ENCODE measurements at places on chromosomes 4 and X. TPM values are rescaled to one million over a fixed set of nuclear protein-coding genes. Genes with fewer than 3 reads are reported as not detected.

DNA sequence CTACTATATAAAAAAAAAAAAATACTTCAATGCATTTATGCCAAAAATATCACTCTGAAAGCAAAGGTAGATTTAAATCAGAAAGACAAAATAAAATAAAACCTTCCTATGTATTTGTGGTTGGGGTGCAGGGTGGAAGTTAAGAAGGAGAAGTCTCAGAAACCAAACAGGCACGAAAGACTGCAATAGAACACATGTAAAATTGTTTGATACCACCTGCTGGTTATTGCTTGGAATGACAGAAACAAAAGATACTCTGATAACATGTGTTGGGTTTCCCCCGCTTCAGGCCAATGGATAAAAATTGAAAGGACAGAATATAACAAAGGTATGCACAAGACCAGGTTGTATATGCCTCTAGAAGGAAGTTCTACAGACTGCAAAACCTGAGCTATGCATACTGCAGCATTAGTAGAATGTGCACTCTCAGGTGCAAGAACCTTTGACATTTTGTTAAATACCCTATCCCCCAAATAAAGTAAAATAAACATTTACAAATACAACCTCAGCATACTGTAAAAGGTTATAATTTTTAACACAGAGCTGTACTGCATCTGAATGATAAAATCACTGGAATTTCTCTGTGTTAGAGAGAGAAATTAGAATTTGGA is 118.8 kb downstream of the GABRA2 start:
- no peaks in the 10 kb centered on the region for H3K36me3 ChIP-seq
- H3K27me3 ChIP-seq = no peaks in the 10 kb centered on the region
- H3K4me3 ChIP-seq = no peak overlapping the region
- DNase-seq = peak; percentile 59
- H3K27ac ChIP-seq = no peak overlapping the region

- H3K27ac ChIP-seq = no peak overlapping the region
- no peaks in the 10 kb centered on the region for H3K27me3 ChIP-seq
- no peak for DNase-seq
- H3K4me1 ChIP-seq = peaks cover 4% of the 10 kb centered on the region
These were observed 67.3 kb downstream of the NAT8L start for GRCh38 chr4:2126309-2127043.

DNA sequence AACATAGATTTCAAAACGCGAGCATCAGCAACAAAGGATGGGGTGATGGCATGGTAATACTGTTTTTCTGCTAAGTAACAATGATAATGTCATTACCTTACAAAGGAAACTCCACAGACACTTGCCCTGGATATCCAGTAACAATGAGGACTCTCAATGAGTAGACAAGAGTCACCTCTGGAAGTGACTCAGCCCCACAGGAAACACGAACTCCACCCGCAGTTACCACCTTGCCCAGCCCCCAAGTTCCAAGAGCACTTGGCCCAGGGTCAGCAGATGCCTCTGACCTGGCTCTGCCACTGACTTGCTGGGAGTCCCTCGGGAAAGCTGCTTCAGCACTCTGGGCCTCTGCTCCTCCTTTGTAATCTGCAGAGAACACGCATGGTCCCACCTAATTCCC is 110.3 kb upstream of the MAP3K15 start:
- H3K4me3 ChIP-seq = no peak overlapping the region
- H3K4me1 ChIP-seq = peaks cover 13% of the 10 kb centered on the region
- DNase-seq = peak; percentile 52
- H3K27me3 ChIP-seq = peaks cover 32% of the 10 kb centered on the region
- peak overlapping the region; percentile 66 for H3K27ac ChIP-seq

DNA sequence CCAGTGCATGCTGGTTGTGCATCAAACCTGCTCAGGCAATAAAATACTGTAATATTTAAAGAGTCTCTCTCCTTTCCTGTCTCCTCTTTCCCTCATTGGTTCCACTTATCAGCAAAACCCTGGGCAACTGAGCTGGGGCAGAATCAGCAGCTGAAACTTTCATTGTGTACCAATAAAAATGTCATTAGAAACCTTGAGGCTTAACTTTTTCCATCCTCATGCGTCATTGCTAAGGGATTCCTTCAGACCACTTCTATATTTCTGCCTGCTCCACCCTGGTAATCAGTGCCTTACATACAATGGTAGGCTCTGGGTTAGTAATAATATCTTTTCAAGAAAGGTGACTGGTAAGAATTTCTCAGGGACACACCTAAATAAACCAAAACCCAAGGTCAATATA is 880.3 kb downstream of the RPA4 start:
- DNase-seq = no peak
- no peak overlapping the region for H3K4me3 ChIP-seq
- H3K27ac ChIP-seq = no peak overlapping the region
- H3K27me3 ChIP-seq = peaks cover 37% of the 10 kb centered on the region

- peaks cover 5% of the 10 kb centered on the region for H3K4me1 ChIP-seq
- peaks cover 25% of the 10 kb centered on the region for H3K27me3 ChIP-seq
- peak; percentile 48 for DNase-seq
- H3K4me3 ChIP-seq = no peak overlapping the region
- H3K27ac ChIP-seq = no peak overlapping the region
These were observed 26.9 kb downstream of the XK start for GRCh38 chrX:37712458-37712857.

GRCh38 chrX:38837389-38837788 is 36.1 kb downstream of the MID1IP1 start:
- DNase-seq = no peak
- no peak overlapping the region for H3K4me3 ChIP-seq
- peaks cover 31% of the 10 kb centered on the region for H3K27me3 ChIP-seq
- no peaks in the 10 kb centered on the region for H3K4me1 ChIP-seq
- H3K36me3 ChIP-seq = no peaks in the 10 kb centered on the region

- no peak overlapping the region for H3K27ac ChIP-seq
- no peaks in the 10 kb centered on the region for H3K36me3 ChIP-seq
- no peaks in the 10 kb centered on the region for H3K4me1 ChIP-seq
These were observed 33.7 kb downstream of the TKTL1 start for GRCh38 chrX:154329294-154329693.

GRCh38 chr4:154164931-154165839 is 326.4 kb downstream of the DCHS2 start:
- DNase-seq = peak; percentile 93
- no peaks in the 10 kb centered on the region for H3K36me3 ChIP-seq
- no peaks in the 10 kb centered on the region for H3K27me3 ChIP-seq
- peaks cover 36% of the 10 kb centered on the region for H3K4me1 ChIP-seq
- peak overlapping the region; percentile 84 for H3K27ac ChIP-seq

DNA sequence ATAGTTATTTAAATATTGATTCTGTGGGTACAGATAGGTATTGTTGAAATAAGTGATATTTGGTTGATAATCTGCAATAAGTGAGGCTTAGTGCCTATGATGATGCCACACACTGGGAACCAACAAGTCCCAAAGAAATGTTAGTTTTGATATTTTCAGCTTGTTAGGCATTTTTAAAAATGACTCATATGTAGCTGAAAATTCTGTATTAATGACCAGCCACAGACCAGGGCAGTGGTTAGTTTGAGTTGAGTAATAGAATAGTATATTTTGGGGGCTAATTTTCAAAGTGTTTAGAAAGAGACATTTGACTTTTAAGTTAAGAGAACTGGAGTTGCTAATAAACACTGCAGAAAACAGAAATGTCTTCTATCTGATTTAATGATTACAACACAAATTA is 9.4 kb downstream of the INTU start:
- H3K27me3 ChIP-seq = no peaks in the 10 kb centered on the region
- no peak for DNase-seq
- no peaks in the 10 kb centered on the region for H3K4me1 ChIP-seq
- H3K4me3 ChIP-seq = no peak overlapping the region
- peaks cover 10% of the 10 kb centered on the region for H3K36me3 ChIP-seq

DNA sequence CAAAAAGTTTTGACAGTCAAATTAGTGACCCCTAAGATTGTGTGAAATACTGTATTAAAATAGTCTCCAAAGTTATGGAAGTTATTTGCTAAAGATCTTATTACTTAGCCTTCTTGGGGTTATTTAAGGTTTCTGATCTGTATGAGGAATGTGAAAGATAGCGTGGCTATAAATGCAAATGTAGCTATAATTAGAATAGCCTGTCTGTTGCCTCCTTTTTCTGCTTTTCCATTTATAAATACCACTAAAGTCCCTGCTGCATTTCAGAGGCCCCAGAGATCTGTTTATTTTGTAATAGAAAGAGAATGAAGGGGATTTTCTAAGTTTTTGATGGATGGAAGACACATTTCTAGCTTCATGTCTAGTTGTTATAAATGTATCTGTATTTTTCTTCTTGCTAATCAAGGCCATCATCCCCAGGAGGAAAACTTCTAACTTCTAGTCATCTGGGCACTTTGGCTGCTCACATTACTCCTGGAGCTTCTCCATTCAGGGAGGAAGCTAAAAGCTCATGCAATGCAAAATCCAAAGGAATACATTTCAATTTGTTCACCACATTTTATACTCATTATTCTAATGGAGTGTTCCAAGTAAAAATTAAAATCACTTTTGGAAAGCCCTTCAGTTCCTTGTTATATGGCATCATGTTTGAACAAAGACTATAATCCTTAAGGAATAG is 73.9 kb downstream of the INTS12 start:
- no peaks in the 10 kb centered on the region for H3K27me3 ChIP-seq
- DNase-seq = no peak
- no peak overlapping the region for H3K27ac ChIP-seq
- peaks cover 14% of the 10 kb centered on the region for H3K4me1 ChIP-seq

DNA sequence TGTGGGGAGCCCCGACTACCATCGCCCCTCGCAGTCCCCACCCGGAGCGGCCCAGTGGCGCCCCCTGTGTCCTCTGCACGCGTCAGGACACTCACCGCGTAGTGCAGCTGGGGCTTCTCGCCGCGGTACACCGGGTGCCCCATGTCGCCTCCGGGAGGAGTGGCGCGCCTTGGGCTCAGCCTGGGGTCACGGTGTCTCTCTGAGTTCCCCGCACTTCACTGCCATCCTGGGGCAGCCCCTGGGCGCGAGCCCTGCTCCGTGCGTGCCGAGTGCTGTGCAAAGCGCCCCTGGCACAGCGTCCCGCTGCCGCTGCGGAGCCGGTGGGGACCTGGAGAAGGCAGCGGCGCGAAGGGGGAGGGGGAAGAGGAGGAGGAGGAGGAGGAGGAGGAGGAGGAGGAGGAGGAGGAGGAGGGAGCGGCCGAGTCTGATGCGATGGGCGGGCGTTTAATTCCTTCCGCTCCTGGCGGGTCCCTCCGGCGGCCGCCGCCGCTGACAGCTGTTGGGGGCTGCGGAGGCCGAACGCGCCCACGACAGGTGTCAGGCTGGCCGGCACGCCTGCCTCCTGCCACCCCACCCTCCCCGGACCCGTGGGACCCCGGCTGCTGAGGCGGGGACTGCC is 134.3 kb downstream of the AMELX start:
- no peaks in the 10 kb centered on the region for H3K36me3 ChIP-seq
- no peak overlapping the region for H3K4me3 ChIP-seq
- H3K4me1 ChIP-seq = peaks cover 4% of the 10 kb centered on the region
- no peak for DNase-seq
- H3K27me3 ChIP-seq = peaks cover 22% of the 10 kb centered on the region

DNA sequence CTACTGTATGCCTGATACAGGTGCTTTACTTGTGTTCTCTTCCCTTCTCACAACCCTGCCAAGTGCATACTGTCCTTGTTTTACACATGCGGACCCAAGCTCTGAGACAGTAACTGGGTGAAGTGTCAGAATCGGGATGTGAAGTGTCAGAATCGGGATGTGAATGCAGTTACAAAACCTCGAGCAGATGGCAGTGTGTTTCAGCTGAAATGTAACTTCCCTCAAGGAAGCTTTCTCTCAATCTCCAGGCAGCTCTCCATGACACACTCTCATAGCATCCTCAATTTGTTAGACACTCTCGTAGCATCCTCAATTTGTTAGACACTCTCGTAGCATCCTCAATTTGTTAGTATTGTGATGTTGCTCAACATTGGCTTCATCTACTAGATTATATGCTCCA is 1.1 kb upstream of the HPSE start:
- no peaks in the 10 kb centered on the region for H3K36me3 ChIP-seq
- H3K4me1 ChIP-seq = peaks cover 9% of the 10 kb centered on the region
- H3K27ac ChIP-seq = peak overlapping the region; percentile 47
- peak; percentile 29 for DNase-seq

DNA sequence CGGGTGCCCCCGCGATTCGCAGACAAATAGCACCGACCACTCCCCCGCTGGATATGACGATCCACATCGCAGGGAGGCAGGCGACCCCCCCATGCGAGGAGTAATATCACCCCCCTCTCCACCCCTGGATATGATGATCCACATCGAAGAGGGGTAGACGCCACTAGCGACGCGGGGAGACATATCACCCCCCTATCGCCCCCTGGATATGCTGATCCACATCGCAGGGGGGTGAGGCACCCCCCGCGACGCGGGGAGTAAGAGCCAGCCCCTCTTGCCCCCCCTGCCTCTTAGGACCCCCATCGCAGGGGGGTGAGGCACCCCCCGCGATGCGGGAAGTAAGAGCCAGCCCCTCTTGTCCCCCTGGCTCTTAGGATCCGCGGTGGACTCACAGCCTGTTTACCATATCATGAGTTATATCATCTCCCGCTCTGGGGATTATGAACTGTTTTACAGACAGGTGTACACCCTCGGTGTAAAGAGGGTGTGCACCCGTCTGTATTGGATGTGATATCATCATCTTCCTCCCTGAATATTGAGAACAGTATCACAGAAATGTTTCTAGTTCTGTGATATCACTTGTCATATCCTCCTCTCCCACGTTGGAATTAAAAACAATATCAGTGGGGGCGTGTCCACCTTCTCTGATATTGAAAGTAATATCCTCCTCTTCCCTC is 22.7 kb upstream of the DRD5 start:
- H3K36me3 ChIP-seq = no peaks in the 10 kb centered on the region
- DNase-seq = no peak
- no peak overlapping the region for H3K27ac ChIP-seq

GRCh38 chr4:129481107-129481506 is 385.2 kb downstream of the C4orf33 start:
- H3K4me1 ChIP-seq = no peaks in the 10 kb centered on the region
- no peak for DNase-seq
- H3K36me3 ChIP-seq = no peaks in the 10 kb centered on the region

DNA sequence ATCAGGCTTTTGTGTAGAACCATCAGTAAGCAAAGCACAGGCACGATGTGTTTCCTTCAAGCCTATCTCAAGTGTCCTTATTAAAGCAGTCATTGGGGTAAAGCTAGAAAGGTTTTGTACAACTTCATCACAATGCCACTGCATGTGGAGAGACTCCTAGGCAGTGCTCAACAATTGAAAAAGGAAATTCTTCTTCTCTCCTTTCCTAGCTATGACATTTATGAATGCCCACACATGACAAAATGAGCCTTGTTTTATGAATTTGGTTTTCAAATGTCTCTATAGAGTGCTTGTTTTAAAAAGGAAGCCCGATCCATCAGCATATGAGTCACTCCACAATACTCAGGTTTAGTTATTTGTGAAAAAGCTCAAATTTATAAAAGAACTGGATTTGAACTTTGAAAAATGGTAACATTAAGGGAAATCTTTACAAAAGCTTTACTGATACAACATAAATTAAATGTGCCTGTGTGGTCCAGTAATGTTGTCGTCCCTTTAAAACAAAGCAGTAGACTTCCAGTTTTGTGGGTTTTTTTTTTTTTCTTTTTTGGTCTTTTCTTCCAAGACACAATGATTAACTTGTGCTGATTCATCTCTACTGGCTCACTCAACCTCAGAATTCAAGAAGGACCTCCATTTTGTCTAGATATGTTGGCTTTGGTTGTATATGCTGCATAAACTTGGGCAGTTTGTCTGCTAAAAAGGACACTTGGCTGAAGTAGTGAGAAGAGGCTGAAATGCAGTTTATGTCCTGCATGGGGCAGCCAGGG is 273.8 kb downstream of the GASK1B start:
- no peak overlapping the region for H3K27ac ChIP-seq
- H3K4me1 ChIP-seq = no peaks in the 10 kb centered on the region
- H3K36me3 ChIP-seq = no peaks in the 10 kb centered on the region

The NOX1 gene
- not detected for total RNA-seq

The XPNPEP2 gene
- total RNA-seq = not detected

The RGN gene
- not detected for total RNA-seq

The CLGN gene
- 10.7 TPM for total RNA-seq

The VSIG4 gene
- total RNA-seq = not detected

The F11 gene
- total RNA-seq = not detected

Measured in MCF 10A (cell line).